ENCODE measurements at places on chromosomes 11 and 22.

DNA sequence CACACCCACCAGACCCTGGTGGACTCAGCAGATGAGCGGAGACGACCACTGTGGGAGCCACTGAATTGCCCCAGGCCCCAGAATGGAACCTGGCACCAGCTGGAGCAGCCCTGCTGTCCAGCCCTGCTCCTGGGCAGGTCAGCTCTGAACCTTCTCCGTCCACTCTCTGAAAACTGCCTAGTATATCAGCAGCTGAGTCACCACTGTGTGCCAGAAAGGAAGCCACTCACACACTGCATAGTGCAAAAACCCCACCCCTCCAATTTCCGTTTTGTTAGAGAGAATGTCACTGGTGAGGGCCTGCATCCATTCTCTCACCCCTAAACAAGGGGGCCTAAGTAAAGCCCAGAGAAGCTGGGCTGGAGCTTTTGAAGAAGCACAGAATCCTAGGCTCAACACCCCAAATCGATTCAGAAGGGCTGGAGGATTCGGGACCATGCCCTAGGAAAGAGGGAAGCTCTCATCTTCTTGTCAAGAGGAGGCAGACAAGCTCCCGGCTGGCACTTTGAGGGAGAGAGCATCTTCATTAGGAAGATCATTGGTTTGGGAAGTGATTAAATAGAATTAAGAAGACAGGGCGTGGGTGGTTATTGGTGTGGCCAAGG lies 44.5 kb downstream of the GALNT18 start:
- no peak for DNase-seq

DNA sequence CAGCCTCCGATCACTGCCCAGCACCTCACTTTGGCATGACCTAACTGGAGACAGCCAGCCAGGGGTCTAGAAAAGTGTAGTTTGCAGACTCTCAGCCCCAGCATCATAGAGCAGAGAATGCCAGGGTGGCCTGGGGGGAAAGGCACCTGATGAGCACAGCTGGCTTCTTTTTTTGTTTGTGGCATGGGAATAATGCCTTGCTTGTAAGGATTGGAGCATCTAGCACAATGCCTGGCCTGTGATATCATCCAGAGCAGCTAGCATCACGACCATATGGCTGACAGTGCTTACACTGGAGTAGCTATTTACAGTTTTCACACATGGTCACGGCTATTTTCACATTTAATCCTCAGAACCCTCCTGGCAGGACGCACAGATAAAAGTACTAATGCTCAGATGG lies 594.8 kb upstream of the B3GAT1 start:
- no peak for DNase-seq

DNA sequence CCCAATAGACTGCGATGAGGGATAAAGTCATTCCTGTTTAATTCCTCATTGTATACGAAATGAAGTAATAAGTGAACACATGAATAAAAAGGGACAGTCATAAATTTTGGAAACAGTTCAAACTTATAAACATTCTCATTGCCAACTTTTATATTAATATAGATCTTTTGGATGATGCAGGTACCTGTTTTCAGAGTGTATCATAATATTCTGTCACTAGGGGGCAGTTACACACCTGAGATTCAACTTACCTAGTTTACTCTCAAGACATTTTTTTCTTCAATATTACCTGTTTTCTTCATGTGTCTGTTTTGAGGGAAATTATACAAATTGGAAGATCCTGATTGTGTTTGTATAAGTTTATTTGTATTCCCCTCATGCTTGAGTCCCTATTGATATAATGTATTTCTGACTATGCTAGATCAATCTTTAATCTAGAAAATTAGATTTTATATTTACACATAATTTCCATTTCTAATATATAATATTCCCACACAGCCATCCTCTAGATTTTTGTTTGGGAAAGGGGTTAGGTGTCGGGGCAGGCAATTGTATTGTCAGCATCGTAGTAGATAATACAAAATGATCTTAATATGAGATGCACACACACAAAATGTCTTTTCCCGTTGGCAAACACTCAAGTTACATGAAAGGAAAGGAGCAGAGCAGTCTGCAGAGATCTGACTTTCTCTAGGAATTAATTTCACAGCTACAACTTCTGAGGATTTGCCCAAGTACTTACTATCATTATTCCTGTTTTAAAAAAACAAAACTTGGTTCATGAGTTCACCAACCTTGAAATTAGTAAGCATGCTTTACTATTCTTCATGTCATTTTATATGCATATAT lies 18.4 kb downstream of the FDX1 start:
- DNase-seq: no peak

DNA sequence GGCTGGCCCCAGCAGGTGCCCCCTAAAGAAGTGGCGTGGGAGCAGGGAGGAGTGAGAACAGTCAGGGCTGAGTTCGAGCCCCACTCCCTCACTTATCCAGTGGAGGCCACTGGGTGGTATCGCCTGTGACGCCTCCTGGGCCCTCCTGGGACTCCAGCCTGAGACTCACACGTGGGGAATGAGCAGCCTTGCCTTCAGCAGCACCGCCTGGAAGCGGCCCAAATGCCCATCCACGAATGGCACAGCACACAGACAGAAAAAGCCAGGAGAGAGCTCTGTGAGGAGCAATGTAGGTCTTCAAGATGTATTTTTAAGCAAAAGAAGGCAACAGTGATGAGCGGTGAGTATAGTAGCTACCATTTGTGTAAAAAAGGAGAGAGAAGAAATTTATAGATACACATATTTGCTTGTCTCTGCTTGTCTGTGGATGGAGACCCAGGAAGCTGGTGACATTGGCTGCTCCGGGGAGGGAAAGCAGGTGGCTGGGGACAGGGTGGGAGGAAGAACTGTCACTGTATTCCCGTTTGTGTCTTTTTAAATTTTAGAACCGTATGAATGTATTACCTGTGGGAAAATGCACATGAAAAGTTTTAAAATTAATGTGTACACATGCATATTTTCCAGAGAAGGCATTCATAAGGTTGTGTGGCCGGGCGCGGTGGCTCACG lies 13.2 kb downstream of the KCNJ4 start:
- no peak for DNase-seq

- no peak for DNase-seq
These were observed 145.7 kb upstream of the NECTIN1 start for GRCh38 chr11:119874660-119875238.

DNA sequence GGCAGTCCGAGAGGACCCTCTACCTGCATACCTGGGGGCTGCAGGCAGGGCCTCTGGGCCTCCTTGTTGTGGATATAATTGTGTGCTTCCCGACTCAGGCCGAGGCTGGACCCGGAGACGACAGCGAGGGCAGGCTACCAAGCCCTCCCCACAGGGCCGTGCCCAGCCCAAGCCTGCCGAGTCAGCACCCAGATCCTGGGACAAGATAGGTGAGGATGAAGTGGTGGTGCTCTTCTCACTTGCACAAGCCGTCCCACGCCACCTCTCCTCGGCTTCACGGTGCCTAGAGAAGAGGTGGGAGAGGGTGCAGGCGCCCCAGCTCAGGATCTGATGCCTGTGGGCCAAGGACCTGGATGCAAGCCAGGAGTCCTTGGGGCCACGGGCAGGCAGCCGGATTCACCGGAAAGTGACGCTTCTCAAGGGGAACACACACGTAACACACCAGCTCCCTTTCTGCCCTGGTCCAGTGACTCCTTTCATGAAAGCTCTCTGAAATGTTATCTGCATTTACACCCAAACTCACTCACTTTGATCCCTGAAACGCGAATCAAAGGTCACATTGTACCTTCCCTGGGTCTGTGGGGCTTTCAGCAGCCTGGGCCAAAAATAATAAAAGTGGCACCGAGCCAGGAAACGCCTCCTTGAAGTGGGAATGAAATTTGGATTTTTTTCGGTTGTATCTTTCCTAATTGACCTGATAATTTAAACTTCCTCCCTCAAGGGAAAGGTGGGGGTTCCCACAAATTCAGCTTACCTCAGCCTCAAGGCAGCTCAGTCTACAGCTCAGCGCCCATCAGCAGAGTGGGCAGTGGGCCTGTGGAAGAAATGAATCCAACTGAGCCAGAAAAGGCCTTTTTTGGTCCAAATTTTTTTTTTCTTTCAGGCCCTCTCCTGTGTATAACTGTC lies 1.1 kb upstream of the GNB1L start:
- DNase-seq: peak; percentile 30

DNA sequence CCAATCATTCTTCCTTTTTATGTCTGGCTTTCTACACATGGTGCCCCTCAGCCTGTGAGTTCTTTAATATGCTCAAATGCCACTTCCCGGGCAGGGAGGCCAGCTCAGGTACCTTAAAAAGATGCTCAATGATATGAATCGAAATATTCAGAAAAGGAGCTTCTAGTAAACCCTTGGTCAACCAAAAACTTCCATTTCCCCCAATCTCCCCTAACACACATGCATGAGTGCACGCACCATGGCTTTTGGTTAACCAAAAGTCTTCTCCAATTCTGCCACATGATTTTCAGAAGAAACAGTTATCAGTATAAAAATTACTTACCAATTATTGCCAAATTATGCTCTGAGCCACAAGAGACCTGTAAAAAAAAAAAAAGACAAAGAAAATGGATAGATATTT lies 135.0 kb downstream of the SERGEF start:
- DNase-seq: no peak

- no peak for DNase-seq
These were observed 73.0 kb upstream of the TBCEL start for GRCh38 chr11:120950880-120951279.

- no peak for DNase-seq
These were observed 5.7 kb downstream of the OAF start for GRCh38 chr11:120216426-120217102.

- DNase-seq: no peak
These were observed 2.0 kb upstream of the MIEF1 start for GRCh38 chr22:39500101-39500500.

DNA sequence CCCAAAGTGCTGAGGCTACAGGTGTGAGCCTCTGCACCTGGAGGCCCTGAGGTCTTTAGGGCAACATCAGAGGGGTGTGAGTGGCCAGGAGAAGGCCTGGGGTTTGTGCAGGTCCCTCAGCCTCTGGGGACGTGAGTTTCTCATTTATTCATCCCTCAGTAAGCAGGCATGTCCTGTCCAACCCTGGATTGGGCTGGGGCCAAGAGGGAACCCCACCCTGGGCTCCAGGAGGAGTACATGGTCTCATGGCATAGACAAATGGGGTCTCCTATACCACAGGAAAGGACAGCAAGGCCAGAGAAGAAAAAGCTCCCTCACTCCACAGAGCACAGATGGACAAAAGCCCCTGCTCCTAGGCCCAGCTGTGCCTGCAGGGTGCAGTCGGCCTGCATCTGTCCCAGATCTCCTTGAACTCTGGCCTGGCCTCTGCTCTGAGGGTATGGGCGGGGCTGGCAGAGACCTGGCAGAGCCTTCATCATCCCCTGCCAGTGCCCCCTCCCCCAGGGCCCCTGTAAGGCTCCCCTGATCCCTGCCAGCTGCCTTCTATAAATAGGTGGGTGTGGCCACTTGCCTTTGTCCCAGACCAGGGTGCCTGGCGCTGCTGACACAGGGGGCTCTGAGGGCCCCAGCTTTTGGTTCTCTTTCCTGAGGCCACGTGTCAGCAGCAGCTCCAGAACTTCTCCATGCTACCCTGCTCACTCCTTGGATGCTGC lies 34.6 kb downstream of the A4GALT start:
- DNase-seq: no peak

- DNase-seq: no peak
These were observed 110.1 kb downstream of the CEP164 start for GRCh38 chr11:117437791-117438130.

GRCh38 chr11:126363706-126364248 lies 8.3 kb downstream of the ST3GAL4 start:
- no peak for DNase-seq

DNA sequence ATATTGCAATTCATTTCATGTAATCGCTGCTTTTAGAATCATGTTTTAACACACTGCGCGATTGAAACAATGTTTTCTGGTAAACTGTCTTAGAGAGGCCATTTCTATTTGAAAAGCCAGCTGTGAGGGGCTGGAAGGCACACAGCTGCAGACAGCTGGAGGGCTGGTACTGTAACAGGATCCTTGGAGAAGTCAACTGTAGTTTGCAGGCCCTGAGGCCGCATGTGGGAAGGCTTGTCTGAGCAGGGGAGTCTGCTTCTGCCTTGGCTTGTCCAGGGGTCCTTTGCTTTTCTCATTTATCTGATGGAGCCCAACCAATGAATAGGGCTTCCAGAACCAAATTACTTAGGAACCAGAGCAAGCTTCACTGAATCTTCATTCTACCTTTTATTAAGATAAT lies 313.5 kb downstream of the BLID start:
- DNase-seq: no peak

- no peak for DNase-seq
These were observed 60.3 kb upstream of the CLNS1A start for GRCh38 chr11:77697865-77698264.

GRCh38 chr11:19474211-19474610 lies 233.5 kb upstream of the E2F8 start:
- no peak for DNase-seq

- DNase-seq: no peak
These were observed 137.8 kb downstream of the DBX1 start for GRCh38 chr11:20022363-20023081.

DNA sequence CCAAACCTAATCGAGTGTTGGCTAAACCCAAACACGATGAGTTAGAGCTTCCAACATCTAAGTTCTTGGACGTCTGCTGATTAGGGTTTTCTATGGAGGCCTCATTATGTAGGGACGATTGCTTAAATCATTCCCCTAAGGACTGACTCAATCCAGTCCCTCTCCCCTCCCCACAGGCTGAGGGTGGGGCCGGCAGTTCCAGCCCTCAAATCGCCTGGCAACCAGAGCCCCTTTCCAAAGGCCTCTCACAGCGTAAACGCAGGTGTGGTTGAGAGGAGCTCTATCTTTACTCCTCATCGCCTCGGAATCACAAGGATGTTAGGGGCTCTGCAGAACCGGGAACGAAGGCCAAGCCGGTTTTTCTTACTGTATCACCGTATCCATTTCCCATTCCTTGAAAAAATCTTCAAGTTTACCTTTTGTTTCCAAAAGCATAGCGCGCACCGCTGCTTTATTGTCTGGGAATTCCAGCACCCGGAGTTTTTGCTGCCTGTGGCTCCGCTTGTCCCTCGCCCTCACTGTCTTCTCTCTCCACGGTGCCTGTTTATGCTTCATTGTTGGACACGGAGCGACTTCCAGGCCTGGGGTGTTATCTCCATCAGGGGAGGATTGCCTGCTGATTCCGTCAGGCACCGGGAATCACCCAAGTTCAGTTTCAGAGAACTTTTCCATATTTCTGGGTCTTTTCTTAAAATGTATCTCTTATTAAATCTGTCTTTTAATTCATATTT lies 13.8 kb upstream of the IFITM3 start:
- no peak for DNase-seq

GRCh38 chr22:40813912-40814315 lies 5.2 kb downstream of the SLC25A17 start:
- no peak for DNase-seq

- DNase-seq: no peak
These were observed 60.3 kb downstream of the LRRC74B start for GRCh38 chr22:21106000-21106399.

All from activated T-cell treated with anti-CD3 and anti-CD28 coated beads for 1 hour (primary cell).